Stimulated activated CD4-positive, alpha-beta T cell treated with anti-CD3 and anti-CD28 coated beads, TNF-alpha, amount 100 ng/mL, for 1 hour (primary cell): ENCODE measurements at places on chromosomes 2 and 18.

- no peak for DNase-seq
Observed at GRCh38 chr2:233260661-233261060, 9.2 kb downstream of the ATG16L1 start.

DNA sequence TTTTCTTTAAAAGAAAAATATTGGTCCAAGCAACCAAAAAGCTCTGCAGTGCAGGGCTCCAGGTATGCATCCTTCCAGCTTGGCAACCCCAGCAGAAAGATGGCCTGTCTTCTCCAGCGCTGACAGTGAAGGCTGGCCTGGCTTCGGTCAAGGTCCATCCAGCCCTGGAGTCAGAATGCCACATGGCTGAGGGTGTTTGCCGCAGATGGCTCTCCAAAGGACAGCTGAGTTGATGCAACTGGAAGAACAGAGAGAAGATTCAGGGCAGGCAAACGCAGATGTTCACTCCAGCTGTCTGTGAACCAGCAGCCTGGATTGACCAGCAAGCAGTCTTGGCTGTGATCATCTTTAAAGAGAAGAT is 51.4 kb downstream of the MARCO start:
- no peak for DNase-seq

DNA sequence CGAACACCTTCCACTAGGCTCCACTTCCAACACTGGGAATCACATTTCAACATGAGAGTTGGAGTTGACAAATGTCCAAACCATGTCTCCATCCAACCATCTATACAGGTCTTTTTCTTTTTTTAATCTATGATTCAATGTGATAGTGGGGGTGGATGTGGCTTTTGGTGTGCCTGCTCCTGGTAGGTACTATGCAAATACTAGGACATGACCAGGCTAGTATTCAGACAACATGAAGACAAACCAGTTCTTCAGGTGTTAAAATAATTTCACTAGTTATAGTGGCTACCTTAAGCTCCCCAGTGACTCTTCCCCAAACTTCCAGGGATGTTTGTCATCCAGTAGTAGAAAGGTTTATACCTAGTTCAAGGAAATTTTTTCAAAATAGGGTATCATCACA is 387.5 kb downstream of the CDH2 start:
- no peak for DNase-seq

DNA sequence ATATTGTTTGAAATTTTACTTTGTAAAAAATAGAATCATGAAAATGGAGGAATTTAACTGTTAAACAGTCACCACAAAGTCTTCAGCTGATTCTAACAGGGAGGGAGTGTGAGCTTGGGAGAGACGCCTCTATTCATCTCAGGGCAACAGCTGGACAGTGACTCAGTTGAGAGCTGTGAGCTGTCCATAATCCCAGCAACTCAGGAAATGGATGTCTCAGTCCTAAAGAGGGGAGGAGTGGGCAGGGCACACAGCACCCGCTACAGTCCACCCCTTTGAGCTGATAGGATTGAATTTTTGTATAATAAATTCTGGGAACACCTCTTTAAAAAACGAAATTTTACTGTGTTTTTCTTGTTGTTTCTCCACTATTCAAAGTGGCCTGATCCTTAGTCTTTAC is 255.1 kb upstream of the THUMPD2 start:
- no peak for DNase-seq

DNA sequence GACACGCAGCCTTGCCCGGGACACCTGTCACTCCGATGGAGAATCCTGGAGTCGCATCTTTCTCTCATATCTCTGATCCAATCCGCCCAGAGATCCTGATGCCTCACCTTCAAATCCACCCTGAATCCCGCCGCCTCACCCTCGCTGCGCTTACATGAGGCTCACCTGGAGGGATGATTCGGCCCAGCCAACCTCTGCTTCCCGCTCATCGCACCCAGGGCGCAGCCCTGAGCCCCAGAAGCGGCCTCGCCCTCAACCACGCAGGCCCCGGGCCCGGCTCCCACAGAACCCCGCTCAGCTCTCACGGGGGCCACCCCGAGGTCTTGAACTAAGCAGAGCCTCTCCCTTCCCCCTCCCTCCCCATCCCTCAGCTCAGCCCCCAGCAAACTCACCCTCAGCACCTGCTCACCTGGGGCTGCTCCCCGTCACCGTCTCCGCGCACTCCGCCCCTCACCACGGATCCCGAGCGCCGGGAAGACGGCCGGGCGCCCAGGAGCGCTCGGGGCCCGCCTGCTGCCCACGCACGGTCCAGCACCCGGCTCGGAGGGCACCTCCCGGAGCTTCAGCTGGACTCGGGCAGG is 160.0 kb downstream of the NDUFA10 start:
- DNase-seq, result no peak

- no peak for DNase-seq
Observed at GRCh38 chr18:59725142-59725541, 27.9 kb upstream of the CCBE1 start.

- no peak for DNase-seq
Observed at GRCh38 chr18:23689031-23689615, at the start of gene LAMA3. LAMA3 (plus strand) TSS chr18:23689453; CDS start chr18:23689684, 231 bp downstream.

DNA sequence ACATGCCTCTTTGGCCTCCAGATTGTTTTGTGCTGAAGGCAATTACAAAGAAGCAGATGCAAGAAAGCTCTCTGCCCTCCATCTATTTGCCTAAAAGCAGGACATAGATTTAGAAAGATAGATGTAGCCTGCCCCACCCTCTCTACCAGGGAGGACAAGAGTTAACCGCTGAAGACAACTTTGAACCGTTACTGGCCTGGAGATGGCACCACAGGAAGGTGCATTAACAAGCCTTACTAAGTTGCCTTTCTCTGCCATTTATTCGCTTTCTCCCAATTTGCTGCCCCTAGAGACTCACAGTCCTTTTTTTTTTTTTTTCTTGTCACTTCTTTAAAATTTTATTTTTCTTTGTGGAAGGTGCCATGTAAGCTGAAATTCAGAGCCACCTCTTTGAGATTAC is 28.8 kb upstream of the RMDN2 start:
- DNase-seq, result no peak

GRCh38 chr2:240848900-240849680 is 19.5 kb upstream of the AGXT start:
- DNase-seq, result no peak

GRCh38 chr2:9690716-9691498 is 60.1 kb upstream of the YWHAQ start:
- no peak for DNase-seq

- no peak for DNase-seq
Observed at GRCh38 chr2:156083763-156084493, 248.6 kb downstream of the NR4A2 start.

GRCh38 chr2:121598087-121598486 is 51.2 kb downstream of the CLASP1 start:
- DNase-seq, result no peak

DNA sequence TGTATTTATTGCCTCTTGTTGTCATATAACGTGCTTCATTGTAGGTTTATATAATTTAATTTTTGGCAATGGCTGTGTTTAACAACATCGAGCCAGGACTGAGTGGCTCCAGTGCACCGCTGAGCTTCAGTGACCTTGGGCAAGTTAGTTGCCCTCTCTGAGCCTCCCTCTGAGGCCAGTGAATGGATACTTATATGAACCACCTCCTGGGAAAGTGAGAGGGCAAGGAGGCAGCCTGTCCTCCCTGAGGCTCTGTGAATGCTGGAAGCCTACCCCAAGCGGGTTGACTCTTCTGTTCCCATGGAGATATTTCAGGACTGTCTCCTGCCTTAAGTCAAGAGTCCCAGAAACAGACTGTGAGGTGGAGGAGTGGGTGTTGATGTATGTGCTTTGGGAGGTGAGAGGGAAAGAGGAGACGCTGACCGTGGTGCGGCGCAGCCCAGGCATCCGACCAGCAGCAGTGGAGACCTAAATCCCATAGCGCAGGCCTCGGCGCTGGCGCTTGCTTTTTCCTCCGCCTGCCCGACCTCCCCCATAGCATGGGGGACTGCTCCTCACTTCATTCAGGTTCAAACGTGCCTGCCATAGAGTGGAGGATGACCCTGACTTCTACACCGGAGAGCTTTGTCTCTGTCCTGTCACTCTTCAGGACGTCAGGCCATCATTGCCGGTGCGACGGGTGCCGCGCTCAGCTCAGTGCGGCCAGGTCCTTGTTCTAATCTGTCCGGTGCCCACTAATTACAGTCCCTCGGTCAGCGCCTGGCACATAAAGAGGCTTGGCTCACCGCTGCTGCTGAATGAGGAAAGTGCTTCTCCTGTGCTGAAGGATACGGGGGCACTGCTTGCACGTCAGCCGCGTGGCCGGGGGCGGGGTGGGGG is 167.3 kb upstream of the HS6ST1 start:
- DNase-seq, result no peak

- DNase-seq, result no peak
Observed at GRCh38 chr18:79241755-79242154, 154.0 kb upstream of the NFATC1 start.

DNA sequence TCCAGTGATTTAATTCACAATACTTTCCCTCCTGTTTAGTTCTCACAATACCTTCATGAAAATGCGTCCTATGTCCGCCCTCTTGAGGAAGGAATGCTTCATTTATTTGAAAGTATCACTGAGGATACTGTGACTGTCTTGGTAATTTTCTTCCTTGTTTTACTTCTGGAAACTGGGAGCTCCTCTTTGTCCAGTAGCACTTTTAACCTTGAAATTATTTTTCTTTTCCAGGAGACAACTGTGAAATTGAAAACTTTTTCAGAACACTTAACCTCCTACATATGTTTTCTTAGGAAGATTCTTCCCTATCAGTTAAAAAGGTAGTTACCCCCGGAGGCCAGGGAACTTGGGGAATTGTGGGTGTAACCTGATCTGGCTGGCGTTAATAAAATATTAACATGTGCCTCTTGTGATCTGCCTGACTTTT is 58.9 kb upstream of the STON1 start:
- no peak for DNase-seq

DNA sequence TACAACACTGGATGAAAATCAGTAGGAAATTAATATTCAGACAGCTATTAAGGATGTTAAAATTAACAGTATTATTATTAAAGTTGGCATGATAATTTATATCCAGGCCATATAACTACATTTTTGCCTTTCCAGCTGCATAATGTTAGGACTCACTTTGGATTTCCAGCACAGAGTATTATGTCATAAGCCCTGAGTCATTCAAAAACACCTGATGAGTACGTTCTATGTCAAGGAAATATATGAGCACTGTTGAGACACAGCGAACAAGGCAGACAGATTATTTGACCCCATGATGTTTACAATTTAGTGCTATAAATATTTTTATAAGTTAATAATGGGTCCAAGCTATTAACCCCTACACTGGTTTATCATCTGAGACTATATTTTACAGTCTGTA is 59.8 kb upstream of the RIT2 start:
- no peak for DNase-seq

DNA sequence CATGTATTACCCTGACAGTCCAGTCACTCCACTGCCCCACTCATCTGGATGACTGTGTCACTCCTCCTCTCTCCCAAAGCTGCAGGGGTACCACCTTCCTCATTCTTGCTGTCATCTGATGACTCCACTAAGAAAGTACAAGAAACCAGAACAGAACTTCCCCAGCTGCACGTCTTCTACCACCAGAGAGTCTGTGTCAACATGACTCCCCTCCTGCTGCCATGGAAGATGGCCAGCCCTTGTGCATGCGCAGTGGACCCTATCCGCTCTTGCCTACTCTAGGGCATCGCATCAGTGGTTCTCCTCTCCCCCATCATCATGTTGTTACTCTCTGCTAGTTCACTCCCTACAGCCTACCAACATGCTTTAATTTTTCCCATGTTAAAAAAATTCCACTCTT is 14.5 kb upstream of the ST8SIA3 start:
- DNase-seq, result no peak

DNA sequence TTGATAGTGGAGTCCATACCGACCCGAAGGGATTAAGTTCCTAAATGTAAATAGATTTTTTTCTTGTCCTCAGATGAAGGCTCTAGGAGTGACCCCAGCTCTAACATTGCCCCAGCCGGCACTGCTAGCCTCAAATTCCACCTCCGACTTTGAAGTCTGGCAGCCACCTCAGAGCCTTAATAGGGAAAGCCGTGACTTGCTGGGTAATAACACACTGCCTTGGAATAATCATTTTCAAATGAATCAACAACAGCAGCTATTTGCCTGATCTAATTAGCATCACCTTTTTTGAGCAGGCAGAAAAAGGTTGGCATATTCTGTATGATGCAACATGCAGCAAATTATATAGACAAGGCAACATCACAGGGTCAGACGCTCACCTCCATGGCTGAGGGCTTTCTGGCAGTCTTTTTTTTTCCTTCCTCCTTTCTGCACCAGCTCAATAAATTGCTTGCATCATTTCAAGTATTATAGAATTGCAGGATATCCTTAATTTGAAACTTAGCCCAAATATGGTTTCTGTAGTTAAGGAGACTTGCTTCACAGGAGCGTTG is 276.5 kb upstream of the ATP5MC3 start:
- no peak for DNase-seq

DNA sequence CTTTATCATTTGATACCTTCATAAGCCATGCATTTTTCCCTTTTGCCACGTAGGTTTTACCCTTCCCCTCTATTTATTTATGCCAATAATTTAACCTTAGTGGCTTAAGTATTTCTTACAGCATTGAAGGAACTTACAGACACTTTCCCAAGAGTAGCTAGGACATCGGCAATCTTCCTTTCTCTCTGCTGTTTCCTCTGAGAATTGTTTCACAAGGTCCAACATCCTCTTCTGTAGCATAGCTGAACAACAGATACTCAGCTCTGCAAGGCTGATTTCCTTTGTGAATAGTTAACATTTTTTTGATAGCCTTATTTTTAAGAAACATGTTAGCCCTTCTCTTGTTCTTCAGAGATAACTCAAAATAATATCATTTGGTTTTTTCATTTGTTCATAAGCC is 1.1 kb upstream of the GCA start:
- DNase-seq, result no peak

DNA sequence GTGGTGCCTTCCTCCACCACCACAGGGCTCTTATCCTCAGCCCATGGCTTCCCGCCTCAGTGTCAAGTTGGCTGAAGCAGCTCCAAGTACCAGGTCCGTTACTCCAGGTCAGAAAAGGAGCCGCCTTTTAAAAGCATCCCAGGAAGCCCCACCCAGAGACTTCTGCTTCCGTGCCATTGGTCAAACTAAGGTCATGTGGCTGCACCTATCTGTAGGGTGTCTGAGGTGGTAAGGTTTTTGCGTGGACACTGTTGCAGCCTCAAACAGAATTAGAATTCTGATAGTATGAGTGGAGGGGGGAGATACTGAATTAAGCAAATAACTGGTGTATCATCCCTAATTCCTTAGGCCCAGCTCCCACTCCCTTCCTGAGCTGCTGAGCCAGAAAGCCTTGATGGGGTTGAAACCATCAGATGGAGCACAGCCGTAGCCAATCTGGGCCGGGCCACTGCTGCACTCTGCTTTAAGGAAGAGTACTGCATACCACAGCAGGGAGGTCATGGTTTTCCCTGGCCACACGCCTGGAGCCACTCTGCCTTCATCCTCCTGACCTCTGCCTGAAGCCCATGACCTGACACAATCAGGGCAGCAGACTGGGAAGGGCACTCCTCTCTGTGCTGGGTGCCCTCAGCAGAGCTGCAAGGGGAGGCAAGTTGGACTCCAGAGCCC is 8.4 kb downstream of the TMEM247 start:
- no peak for DNase-seq

DNA sequence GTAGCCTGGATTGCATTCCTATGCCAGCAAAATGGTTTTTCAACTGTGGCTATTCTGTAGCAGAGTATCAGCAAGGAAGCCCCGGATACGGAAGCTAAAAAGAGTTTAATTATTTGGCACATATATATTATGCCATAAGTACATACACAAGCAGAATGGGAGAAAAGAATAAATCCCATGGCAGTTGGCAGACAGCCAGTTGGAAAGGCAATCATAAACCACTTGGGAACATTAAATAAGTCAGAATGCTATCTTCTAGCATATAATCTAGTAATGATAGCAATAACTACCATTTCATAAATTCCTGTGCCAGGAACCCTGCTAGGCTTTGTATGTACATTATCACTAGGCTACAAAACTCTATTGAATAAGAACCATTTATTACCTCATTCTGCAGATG is 26.0 kb downstream of the GALNT5 start:
- DNase-seq, result no peak
